ENCODE measurements at places on chromosomes 3 and 15.

DNA sequence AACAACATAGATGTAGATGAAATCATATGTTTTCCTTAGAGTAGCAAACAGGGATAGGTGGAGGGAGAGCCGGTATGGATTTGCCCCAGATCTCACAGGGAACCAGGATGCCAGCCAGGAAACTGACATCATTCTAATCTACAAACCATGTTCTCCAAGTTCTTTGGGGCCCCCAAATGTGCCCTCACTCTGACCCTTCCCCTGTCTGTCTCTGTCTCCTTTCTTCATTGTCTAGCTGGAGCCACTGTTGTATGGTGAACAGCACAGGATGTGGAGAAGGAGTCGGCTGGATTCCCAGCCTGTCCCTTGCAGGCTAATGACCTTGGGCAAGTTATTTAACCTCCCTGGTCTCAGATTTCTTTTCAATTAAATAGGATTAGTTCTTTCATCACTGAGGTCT is 962 bp downstream of the ATP13A5 start:
- DNase-seq: no peak

- no peak for DNase-seq
Observed at GRCh38 chr3:143170676-143171075, 51.1 kb downstream of the CHST2 start.

DNA sequence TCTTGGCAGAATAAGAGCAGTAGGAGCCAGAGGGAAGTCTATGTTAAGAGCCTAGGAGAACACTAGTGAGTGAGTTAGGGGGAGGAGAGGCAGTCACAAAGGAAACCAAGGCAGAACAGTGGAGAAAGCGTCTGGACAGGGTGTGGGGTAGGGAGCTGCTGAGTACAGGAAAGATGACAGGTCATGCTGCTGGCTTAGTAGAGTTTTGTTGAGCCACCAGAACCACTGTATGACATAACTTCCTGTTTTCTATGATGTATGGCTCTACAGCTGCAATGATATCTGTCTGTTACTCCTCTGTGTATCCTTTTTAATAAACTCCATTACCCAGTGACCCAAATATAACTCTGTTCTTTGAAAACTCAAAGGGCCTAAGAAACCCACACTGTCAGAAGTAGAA is 10.6 kb upstream of the STT3B start:
- no peak for DNase-seq

DNA sequence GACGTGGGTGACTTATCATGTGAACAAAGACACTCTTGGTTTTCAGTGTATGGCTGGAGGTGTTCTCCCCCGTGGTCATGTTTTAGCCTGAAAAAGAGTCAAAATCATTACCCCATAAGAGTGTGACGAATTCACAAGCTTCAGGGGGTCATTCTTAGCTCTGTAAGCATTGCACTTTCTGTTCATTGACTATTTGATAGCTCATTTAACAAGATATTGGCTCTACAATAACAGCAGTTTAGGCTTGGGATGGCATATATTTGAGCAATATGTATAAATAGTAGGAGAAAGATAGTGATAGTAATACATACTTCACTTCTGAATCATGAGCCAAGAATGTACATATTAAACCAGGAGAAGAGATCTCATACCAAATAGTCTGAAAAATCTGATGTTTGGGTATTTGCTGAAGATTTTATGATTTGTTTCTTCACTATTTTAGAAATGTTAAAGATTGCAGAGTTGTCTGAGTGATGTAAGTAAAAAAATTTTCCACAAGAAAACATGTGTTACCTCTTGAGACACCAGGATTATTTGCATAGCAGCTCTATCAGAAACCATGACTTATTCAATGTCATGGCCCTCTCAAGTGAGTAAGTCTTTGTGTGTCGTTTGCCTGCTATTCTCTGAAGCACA is 996.0 kb downstream of the OTOL1 start:
- DNase-seq: no peak

DNA sequence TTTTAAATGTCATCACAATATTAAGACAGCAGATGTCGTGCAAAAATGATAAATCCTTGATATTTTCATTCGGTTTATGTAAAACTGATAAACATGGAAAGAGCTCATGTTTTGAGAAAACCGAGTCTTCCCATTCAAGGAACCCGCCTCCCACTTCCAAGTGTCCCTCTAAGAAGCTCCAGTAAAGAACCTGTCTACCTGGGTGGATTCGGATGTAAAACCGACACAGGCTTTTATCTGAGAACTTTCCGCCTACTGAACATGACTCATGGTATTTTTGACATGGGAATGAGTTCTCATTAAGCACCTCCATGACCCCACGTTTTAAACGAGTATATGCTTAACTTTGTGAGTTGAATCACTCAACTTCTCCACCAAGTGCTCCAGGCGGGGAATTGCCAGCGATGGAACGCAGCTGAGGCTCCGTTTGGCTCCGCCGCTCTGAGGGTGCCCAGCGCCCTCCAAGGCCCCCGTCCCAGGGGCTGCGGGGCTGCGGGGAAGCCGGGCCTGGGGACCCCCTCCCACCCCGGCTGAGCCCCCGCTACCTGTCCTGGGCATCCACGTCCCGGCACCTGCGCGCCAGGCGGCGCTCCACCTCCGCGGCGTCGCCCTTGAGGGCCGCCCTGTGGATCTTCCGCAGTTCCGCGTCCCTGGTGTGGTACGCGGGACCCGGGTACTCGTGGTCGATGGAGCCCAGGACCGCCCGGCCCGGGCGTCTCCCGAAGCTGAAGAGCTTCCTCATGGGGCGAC is 119.9 kb downstream of the LMLN start:
- DNase-seq: no peak

DNA sequence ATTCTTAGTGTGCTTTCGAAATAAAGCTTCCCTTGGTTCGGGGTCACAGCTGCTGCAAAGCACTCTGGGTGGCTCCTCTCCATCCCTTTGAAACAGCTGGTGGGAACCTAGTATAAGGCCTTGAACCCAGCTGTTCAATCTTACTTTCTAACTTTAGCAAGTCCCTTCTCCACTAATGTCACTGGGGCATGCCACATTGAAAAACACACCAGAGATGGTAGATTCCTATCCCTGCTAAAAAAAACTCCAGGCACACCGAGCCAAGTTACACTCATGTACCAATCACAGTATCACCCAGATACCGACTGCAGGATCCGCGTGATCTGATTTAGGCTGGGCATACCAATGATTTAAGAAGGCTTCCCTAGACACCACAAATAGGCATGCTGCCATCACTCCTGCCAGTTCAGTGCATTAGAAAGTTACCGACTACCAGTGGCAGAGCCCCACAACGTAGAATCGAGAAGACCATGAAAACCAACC is 65.0 kb downstream of the WWTR1 start:
- no peak for DNase-seq

DNA sequence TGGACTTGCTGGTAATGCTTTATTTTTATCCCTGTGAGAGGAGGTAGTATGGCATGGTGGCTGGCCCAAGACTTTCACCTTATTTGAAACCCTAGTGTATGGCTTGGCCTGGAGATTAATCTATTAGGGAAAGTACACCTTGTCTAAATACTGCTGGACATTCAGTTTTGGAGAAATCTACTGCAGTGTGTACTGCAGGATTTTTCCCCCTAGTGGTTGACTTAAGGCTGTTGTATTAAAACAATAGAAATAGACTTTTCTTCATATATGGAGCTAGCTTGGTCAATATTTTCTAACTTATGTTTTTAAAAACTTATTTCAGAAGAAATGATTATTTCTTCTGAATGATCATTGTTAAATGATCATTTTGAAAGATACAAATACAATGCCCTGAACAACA is 13.9 kb upstream of the SLITRK3 start:
- no peak for DNase-seq
